ENCODE measurements at places on chromosomes 1 and 21.

- no peak for DNase-seq
Measured at GRCh38 chr1:232422898-232423297, 207.0 kb downstream of the SIPA1L2 start.

DNA sequence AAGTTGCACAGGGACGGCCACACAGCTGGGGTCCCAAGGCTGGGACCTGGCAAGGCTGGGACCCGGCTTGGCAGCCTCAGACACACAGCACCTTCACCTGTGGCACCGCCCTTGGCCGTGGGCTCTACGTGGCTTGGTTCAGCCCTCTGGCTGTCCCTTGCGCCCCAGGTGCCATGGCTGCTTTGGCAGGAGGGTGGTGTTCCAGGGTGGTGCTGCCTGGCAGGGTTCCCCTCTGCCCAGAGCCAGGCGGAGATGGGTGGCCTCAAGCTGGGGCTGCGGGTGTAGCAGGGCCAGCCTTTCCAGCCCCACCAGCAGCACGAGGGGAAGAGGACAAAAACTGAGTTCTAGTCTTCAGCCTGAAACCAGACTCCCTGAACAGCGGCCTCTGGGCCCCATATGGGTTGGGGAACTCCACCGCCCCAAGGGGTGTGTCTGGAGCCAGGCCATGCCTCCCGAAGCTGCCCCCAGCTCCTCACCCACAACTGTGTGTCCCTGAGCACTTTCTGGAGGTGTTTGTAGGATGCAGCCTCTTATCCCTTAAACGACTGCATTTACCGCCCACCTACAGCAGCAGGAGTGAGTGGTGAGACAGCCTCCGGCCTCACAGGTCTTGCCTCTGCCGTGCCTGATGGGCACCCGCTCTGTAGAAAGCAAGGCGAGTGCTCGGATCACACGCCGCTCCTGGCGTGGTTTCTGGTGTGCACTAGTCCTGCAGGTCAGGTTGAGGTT lies 92.3 kb downstream of the PDE9A start:
- no peak for DNase-seq

DNA sequence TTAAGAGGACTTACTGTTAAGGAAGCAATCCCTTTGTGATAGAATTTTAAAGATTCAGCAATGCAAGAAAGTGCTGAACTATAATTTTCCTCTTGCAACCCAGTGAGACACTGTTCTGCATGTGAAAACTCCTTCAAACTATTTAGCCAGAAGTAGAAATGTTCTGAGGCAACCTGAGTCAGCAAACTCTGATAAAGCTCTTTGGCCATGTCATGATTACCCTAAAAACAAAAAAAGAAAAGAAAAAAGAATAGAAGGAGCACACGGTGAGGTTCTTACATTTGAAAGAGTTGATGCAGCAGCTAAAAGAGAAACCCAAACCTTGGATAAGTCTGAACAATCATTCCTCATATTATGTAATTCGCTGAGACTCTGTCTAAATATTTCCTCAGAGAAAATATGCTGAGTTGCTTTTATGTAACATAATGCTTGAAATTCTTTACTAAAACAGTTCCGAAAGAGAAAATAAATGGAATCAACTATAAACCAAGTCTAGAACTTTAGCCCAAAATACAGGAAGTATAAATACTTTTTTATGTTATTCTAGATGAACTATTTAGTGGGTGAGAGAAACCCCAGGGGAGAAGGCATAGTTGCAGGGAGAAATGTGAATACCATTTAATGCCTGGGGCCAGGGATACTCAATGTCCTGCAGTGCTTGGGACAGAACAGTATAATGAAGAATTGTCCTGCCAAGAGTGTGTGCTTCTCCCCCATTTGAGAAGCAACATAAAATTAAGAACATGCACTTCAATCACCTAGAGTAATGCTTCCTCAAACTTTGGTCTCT lies 60.0 kb downstream of the INTS7 start:
- no peak for DNase-seq

- no peak for DNase-seq
Measured at GRCh38 chr1:168960595-168960994, 145.9 kb upstream of the ATP1B1 start.

DNA sequence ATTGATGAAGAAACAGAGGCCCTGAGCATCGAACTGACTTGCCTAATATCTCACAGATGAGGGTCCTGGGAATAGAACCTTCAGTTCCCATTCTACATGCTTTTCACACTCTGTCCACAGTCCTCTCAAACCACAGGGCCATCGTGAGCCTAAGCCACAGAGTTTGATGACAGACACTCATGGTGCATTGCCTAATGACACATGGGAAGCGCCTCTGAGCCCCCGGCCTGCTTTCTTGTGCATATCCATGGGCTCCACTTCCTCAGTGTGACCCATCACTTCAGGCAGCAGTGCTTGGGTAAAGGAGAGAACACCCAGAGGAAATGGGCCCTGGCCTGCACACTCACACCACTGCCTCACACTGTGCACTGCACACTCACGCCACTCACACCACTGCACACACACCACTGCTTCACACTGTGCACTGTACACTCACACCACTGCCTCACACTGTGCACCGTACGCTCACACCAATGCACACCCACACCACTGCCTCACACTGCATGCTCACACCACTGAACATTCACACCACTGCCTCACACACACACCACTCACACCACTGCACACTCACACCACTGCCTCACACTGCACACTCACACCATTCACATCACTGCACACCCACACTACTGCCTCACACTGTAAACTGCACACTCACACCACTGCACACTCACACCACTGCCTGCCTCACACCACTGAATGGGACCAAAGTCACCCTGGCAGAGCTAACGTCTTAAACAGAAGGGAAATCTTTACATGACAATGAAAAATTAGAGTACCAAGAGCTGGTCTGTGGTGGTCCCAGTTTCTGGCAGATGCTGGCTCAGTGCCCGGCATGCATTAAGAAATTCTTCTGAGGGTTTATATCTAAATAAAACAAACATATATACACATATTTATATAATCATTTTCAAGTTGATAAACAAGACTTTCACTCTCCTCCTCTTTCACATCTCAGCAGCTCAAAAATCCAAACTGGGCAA lies 53.0 kb downstream of the KANK4 start:
- no peak for DNase-seq

DNA sequence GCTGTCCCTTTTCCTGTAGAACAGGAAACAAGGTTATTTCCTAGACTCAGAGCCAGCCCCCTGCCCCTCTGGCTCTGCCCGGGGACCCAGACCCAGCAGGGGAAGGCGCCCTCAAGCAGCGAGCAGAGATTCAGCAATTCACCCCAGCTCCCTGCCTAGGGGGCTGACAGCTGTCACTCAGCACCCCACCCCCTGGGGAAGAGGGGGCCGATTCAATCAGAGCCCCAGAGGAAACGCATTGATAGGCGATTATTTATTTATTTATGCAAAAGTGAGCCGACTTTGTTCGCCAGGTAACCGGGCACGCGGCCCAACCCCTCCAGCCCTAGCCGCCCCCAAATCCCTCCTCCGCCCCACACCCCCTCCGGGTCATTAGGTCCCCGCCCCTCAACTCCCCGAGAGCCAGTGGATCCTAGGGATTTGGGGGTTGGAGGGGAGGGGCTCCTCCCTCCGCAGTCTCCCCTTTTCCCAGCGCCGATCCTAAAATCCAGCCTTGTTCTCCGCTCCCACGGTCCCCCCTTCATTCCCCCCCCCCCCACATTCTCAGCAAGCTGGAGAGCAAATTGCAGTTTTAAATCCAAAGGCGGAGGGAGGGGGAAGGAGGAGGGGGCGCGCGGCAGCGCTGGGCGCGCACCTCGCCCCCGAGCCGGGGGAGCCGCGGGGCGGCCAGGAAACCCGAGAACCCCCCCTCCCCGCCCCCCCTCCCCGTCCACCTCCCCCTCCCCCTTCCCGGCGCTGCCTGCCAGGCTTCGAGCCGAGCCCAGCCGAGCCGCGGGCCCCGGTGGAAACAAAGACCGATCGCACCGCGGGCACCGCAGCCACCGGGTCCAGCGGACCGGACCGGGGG lies 1.3 kb downstream of the AHDC1 start:
- peak; percentile 24 for DNase-seq

DNA sequence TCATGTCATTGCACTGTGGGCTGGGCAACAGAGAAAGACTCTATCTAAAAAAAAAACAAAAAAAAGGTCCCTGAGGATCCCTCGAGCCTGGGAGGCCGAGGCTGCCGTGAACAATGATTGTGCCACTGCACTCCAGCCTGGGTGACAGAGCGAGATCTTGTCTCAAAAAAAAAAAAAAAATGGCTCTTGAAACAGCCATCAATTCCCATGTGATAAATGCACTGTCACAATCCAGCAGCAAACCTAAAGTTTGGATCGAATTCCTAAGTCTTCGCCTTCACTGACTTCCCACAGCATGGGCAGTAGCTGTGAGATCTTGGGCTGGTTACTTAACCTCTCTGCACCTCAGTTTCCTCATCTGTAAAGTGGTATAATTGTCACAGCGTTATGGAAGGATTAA lies 43.5 kb downstream of the IGSF3 start:
- DNase-seq, result no peak

DNA sequence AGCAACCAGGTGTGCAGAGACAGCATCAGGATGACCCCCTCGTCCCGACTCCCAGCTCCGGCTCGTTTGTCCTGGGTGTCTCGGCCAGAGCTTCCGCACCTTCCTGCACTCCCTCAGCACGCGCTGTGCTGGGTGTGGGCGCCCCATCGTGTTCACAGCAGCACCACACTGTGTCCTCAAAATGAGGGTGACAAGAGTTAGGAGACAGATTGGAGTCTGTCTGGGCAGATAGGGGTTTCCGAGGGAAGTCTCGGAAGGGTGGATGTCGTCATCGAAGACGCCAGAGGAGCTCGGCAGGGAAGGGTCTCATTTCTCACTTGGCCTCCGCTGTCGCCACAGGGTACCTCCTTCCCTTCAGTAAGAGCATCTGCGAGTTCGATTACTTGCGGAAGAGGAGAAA lies 4.1 kb downstream of the CCDC27 start:
- no peak for DNase-seq

DNA sequence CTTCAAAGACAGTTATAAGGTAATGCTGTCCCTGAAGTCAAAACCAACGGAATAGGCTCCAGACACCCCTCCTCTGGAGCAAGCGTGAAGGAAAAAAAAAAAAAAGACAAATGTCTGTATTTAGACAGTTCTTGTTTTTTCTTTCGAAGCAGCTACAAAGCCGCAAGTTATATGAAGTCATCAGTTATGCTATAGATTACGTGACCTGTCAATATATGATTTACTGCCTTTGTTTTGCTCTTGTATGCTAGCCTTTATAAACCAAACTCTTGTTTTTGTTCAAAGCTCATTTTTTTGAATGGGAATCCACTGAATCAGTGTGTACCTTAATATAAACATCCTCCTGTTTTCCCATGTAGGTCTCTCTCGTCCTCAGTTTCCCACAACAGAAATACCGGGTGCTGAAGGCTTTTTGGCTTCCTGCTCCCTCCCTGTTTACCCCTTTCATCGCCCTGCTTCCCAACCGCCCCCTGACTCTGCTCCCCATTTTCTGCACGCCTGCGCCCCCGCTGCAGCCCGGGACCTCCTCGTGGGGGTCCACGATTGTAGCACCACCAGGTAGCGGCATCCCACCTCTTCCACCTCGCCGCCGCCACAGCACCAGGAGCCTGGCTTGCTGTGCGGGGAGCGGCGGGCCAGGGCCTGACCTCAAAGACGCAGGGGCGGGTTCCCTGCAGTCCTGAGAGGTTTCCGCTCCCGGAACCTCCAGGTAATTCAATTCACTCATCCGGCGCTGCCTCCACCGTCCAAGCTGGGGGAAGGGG lies 5.2 kb upstream of the ZNF678 start:
- no peak for DNase-seq

Measured in MM.1S (cell line).